ENCODE measurements at places on chromosomes 16 and 17.

DNA sequence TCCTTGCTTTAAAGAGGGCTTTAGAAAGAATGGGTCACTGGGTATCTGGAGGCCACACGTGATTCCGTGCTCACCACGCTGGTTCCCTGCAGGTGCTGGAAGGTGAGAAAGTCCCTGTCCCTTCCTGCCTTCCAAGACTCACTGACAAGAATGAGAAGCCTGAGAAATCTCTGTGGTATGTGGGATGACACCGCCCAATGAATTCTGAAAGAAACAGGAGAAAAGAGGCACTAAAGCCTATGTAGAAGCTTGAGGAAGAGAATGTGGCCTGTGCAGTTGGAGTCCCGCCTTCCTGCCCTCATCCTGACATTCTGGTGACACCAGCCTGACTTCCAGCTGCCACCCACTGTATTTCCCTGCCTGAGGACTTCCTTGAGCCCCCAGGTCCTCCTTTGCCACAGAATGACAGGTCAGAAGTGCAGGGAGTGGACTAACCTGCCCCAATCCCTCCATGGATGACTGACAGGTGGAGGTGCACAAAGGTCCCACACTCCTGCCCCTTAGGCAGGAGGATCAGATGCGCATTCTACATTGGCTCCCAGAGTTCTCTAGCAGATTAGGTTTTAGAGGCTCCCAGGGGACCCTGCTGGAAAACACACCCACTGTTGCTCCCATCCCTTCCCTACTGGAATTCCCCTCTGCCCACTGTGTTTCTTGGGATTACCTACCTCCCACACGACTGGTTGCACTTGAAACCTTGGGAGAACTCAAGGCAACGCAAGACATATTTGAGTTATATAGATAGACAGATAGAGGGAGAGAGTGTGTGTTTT is 38.6 kb upstream of the TENT4B start:
- no peak for DNase-seq

- no peak for DNase-seq
These were observed 85.7 kb downstream of the PLCG2 start for GRCh38 chr16:81864646-81865382.

GRCh38 chr17:34711646-34712045 is 132.3 kb downstream of the TMEM132E start:
- DNase-seq = no peak

DNA sequence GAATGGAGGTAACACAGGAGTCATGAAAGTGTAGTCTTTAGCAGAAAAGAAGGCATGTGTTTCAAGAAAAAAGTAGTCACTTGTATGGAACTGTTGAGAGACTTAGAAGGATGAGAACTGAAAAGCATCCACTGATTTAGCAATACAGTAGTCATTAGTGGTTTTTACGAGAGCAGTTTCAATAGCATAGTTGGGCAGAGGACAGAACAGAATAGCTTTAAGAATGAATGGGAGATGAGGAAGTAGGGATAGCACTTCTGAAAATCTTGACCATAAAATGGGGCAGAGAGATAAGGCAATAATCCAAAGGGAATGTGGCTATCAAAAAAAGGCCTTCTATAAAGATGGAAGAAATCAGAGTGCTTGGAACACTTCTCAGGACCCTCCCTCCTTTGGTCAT is 64.8 kb upstream of the C17orf78 start:
- no peak for DNase-seq

GRCh38 chr17:61815863-61816503 is 47.3 kb downstream of the BRIP1 start:
- no peak for DNase-seq

DNA sequence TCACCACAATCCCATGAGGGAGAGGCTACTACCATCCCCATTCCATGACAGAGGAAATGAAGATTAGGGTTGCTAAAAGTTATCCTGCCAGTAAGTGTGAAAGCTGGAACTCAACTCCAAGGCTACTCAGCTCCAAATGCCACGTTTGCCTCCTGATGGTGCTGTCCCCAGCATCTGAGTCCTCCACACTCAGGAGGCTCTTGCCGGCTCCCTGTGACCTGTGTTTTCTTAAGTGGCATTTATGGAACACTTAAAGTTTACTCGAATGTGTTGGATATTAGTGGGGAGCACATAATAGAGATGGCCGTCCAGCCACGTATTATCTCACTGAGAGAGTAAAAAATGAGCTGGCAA is 267.9 kb downstream of the CBLN1 start:
- no peak for DNase-seq

GRCh38 chr16:17252701-17253100 is 218.1 kb downstream of the XYLT1 start:
- DNase-seq = no peak

GRCh38 chr16:13150181-13150885 is 248.9 kb downstream of the SHISA9 start:
- no peak for DNase-seq

GRCh38 chr16:53571763-53572162 is 68.8 kb upstream of the AKTIP start:
- DNase-seq = no peak

DNA sequence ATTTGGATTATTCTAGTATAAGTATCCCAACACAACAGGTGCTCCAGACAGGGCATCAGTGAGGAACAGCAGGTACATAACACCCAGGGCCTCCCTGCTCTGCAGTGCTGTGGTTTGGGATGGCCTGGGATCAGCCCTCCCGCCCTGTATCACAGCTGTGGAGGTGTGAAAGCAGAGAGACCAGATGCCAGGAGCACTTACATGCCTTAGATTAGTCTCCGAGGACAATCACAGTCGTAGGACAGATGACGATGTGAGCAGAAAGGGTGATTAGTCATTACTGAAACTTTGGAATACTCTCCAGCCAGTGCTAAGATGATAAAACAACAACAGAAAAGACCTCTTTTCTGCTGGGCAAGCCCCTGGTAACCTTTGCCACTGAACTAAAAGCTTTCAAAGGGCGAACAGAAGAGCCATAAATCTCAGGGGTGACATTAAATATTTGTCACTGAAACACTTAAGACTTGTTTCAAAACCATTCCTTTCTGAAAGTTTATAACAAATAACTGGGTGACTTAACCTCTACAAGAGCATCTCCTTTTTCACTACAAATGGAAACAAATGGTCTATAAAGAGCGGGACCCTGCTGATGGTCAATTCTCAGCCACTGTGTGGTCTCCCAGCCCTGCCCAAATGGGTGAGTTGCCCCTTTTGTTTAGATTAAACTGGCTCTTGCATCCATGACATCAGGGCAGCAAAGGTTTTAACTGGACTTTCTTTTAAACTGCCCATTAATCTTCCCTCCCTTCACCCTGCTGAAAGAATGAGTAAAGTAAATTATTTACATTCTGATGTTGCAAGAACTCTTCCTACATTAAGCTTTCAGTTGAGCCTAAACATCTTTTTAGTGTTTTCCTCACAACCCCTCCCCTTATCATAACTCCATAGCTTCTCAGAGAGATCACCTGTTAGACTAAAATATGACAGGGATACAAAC is 183.1 kb upstream of the COX10 start:
- peak; percentile 1 for DNase-seq

GRCh38 chr16:53960954-53961616 is 257.1 kb downstream of the FTO start:
- DNase-seq = no peak
